HTR-8/SVneo (cell line): ENCODE measurements at places on chromosomes 2 and 18.

GRCh38 chr18:55275039-55275901, 312.7 kb downstream of the TCF4 start:
- DNase-seq = peak; percentile 21

DNA sequence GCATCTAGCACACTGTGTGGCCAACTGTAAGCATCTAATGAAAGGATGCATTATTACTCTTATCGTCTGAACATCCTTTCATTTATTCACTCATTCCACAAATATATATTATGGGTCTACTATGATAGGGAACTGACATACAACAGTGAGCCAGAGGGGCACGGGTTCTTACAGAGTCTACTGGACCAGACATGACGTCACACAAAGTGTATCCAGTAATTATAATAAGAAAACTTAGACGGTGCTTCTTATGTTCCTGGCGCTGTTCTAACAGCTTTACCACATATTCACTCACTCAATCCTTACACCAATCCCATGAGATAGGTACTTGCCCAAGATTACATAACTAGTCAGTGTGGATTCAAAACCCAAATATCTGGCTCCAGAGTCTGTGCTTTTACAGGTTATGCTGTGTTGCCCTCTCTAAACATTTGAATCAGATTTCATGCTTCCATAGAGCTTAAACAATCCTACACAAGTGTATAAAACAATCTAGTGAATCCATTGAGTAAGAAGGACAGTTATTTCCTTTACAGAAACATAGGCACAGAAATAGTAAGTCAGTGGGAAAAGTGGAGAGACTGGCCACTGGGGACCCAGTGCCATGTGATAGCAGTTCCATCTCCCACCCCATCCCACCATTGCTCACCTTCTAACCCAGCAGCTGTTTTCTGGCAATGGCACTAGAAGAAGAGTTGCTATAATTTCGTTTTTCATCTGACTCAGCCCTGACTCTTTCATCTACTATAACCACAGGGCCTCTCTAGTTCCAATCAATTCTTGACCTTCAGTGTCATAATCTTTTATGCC, 24.2 kb upstream of the ARL5A start:
- no peak for DNase-seq

GRCh38 chr18:54950221-54950620, 9.0 kb downstream of the CCDC68 start:
- DNase-seq = no peak

- no peak for DNase-seq
Observed at GRCh38 chr2:66430505-66431273, 4.2 kb upstream of the MEIS1 start.

DNA sequence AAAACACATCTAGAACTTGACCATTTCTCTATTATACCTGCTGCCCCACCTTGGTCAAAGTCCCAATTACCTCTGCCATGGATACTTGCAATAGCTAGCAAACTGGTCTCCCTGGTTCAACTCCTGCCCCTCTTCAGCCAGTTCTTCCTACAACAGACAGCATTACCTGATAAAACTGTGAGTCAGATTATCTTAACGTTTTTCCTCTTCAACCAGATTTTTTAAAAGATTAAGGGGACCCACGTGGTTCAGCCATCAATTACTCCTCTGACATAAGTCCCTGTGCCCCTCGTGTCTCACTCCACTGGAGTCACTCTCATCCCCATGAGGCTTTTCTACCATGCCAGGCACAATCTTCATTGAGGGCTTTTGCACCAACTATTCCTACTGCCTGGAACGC, 5.3 kb upstream of the ARHGAP15 start:
- DNase-seq = no peak

- no peak for DNase-seq
Observed at GRCh38 chr2:47403609-47404193, 745 bp downstream of the MSH2 start.

DNA sequence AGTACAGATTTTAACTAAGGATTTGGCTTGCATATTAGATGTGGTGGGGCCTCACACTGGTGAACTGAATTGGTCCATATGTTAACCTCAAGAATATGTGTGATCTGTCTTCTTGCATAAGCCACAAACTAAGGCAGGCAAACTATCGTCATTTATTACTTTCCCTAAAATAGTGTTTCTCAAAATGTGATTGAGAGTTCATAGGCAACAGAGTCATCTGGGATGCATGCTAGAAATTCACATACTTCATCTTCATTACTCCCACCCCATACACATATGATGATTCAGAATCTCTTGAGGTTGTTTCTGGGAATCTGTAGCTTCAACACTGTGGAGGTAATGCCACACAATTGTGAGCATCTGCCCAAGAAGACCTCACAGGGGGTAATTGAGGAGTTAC, 822.8 kb upstream of the CDH2 start:
- no peak for DNase-seq

DNA sequence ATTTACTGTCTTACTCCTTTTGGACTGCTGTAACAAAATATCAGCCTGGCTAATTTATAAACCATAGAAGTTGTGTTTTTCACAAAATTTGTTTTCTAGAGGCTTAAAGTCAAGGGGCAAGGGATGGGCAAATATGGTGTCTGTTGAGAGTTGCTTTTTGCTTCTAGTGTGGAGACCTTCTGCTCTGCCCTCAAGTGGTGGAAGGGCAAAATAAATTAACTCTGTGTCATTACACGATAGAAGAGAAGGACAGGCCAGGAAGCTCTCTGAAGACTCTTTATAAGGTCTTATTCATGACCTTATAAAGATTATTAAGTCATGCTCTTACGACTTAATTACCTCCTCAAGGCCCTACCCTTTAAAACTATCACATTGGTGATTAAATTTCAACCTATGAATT, 181.2 kb upstream of the LRATD1 start:
- DNase-seq = no peak

GRCh38 chr2:15875969-15876705, 64.2 kb upstream of the MYCN start:
- no peak for DNase-seq

DNA sequence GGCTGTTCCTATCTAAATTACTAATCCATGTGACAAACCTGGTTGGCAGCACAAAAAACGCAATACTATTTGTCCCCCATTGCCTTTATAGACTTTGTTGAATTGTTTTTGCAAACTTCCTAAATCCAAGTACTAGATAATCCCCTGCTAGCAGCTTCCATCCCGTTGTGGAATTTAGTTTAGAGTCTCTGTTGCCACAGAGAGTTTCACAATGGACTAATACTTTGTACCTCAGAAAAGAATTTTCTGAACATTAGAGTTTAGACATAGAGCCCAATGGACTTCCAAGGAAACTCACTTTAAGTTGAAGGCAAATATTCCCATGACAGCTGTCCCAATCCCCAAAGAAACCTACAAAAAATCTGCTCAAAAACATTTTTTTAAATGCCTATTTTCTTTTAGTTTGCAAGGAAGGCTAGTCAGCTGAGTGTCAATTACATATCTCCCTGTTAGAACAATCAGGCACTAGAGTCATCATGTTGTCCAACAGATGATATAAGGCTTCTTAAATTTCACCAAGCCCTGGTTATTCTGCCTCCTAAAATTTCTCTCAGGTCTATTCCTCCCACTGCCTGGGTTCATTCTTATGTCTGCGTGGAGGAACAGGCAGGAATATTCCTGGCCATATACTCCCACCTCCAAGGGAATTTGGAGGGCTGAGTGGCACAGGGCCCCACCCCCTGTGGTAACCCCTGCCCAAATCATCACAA, 27.2 kb downstream of the RNF152 start:
- no peak for DNase-seq

GRCh38 chr2:46150445-46150955, 146.7 kb upstream of the EPAS1 start:
- no peak for DNase-seq

DNA sequence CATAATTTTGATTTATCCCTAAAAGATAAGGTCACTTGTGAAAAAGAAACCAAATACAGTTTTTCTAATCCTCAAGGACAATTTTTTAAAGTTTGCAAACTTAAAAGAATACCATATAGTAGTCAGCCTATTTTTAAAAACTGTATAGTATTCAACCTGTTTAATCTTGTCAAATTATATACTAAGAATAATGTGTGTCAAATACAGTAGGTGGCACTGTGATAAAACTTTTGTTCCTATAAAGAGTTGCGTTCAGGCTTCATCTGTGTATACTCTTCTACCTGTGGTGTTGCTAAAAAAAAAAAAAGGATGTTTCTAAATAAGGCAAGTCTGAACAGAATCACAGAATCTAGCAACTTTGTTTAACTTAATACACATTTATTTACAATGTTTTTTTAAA, 68.6 kb downstream of the CCDC138 start:
- peak; percentile 9 for DNase-seq

DNA sequence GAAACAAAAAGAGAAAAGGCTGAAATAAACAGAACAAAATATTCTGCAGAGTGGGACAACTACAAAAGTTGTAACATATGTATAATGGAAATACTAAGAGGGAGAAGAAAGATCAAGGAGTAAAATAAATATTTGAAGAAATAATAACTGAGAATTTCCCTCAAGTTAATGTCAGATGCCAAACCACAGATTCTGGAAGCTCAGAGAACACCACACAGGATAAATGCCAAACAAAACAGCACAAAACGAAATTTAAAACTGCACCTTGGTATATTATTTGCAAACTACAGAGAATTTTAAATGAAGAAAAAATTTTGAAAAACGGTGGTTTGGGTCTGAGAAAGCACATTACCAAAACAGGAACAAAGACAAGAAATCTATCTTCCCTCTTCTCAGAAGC, 1588.9 kb upstream of the TMEFF2 start:
- DNase-seq = no peak

GRCh38 chr18:28248653-28249052, 71.7 kb upstream of the CDH2 start:
- DNase-seq = no peak

DNA sequence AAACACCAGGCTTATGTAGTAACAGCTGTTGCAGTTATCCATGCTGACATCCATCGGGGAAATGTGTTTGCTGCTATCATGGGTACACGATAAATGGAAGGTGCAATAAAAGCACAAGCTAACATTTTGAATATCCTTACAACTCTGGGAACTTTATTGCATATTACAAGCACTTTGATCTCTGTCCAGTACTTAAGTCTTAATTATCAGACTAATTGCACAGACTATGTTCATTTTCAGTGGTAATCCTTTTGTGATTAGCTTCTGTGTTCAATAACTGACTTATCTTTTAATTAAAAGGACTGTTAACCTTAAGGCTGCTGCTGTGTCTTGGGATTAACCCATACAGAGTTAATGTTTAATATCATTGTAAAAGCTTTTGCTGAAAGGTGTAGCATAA, 101.4 kb upstream of the ATP5MC3 start:
- no peak for DNase-seq

GRCh38 chr18:7233134-7233810, 2.4 kb downstream of the LRRC30 start:
- DNase-seq = no peak

- DNase-seq = no peak
Observed at GRCh38 chr2:62785216-62785615, 79.7 kb downstream of the EHBP1 start.

DNA sequence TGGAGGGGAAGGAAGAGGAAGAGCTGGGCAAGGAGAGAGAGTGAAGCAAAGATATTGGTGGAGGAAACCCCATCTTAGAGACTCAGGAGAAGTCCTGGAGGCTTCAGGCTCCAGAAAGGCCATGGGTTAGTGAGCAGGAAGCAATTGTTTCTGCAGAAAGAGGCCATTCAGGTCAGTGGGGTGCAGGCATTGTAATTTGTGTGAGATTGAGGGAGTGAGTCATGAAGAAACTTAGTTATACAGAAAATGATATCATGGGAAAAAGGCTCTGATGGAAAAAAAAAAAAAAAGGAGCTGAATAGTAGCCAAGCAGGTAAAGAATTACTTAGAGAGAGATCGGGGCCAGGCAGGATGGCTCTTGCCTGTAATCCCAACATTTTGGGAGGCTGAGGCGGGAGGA, 4.0 kb downstream of the EMILIN2 start:
- DNase-seq = no peak

DNA sequence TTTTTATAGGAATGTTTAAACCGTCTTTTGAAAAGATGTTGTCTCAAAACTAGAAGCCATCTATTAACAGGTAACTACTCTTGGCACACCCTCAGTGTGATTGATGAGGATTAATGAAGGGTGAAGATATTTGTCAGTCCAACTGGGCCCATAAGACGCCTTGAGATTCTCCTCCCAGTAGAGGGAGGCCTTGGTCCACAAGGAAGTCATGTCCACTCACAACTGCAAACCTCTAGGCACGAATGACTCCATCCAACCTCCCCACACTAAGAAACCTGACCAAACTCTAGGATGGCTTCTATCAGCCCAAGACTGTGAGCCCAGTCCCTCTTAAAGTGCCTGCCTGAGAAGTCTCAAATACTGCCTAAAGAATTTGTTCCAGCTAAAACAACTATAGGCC, 19.2 kb upstream of the GRP start:
- no peak for DNase-seq

DNA sequence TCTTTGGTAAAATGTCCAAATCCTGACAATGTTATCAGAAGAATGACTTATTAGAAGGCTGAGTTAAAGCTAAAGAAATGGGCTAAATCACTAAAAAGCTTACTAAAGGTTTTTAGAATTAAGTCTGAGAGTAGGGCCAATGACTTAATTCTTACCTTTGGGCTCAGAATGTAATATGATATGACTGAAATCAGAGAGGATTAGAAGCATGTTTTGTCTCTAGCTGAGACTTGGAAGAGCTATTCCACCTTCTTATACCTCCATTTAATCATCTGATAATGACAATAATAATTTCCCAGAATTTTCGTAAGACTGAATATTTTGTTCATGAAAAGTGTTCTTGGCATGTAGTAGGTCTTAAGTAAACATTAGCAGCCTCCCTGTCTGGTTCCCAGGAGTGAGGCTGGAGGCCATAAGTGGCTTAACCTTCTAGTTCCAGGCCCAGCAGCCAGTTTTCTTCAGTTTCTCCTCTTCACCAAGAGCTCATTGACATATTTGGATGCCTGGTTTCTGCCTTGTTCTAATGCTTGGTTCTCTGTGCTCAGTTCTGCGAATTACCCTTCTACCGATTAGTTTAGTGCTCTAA, 25.5 kb upstream of the E2F6 start:
- no peak for DNase-seq

DNA sequence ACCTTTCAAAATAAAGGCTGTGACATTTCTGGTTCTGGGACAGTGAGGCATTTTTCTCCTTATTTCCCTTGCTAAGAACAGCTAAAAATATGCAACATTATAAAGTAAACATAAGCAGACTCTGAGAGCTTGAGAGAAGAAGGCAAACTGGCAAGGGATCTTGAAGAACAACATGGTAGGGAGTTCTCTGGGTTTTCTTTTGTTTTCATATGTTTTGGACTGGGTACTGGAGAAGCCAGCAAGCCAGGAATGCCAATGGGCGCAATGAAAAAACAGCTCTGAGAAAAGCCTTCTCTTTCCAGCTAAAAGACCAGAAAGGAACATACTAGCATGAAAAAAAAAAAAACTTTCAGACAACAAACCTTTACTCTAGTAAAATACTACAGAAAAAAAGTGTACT, 351.4 kb upstream of the HS6ST1 start:
- DNase-seq = no peak

DNA sequence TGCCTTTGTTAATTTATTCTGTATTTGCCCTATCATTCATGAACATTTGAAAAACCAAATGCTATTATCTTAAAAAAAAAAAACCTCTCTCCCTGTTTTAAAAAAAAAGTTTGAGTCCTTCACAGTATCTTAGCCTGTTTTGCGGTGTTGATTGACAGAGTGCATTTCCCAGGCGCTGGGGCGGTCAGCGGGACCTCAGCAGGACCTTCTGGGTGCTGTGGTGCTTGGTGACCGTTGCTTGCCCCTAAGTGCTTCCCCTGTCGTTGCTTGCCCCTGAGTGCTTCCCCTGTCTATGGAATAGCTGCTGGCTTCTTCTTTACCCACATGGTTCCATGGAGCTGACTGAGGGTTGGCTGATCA, 12.1 kb downstream of the ATP6V1C2 start:
- DNase-seq = no peak

GRCh38 chr2:60553495-60554073, at the start of gene BCL11A:
TSS of gene BCL11A (minus strand) at chr2:60553654. CDS start at chr2:60553270, 384 bp downstream.
- peak; percentile 68 for DNase-seq
